Suprapubic skin (tissue), 4 donors: ENCODE measurements at places on chromosomes 4 and X. TPM values are rescaled to one million over a fixed set of nuclear protein-coding genes. Genes with fewer than 3 reads are reported as not detected.

Gene MAGEB10
- total RNA-seq, result not detected

- no peak for DNase-seq
These were observed 12.9 kb upstream of the ADH4 start for GRCh38 chr4:99156992-99157391.

DNA sequence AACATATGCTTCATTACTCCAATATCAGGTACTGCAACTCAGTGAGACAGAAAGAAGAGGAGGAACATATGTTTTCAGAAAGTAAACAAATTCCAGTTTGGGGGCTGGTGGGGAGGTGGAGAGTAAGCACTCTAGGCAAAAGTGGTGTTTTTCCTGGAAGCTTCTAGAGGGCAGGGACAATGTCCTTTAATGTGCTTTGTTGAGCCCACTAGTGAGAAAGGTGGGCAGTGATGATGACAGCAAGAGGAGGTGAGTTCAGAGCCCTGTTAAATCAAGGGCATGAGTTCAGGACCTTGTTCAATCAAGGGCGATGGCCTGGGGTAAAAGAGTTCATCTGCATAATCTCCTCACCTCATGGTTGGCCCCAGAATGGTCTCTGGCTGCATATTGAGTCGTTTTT, 38.4 kb downstream of the GPC3 start:
- DNase-seq, result no peak

Gene ARR3
- not detected for total RNA-seq

Gene F8A1
- total RNA-seq, result 4.7 TPM

DNA sequence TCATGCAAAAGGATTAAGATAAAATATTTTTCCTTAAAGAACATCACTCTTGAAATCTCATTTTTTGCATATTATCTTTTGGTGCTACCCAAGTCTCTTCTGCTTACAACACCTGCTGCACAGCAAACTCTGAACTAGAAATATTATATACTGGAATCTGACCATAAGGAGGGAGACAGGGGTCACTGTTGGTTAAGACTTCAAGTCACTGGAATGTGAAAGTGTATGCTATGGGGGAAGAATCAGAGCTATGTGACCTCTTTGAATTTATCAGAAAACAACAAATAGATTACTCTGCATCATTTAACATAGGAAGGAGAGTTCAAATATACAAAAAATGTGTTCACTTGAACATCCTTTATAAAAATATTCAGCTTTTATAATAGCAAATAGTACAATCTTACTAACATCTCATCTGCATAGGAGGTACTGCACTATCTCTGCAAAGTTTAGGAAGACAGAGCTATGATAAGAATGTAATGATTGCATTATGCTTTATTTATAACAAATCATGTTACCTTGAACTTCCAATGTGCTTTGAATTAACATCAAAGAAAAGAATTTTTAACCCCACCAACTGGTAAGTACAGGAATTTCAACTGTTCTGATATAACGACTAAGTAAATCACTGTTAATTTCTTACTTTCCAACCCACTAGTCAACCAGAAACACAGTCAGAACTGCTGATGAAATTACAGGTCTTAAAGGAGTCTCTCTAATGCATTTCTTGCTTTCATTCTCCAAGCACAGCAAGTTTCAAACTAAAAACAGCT, 69.8 kb downstream of the ZNF827 start:
- no peak for DNase-seq

Gene HPGD
- total RNA-seq, result 143 TPM

DNA sequence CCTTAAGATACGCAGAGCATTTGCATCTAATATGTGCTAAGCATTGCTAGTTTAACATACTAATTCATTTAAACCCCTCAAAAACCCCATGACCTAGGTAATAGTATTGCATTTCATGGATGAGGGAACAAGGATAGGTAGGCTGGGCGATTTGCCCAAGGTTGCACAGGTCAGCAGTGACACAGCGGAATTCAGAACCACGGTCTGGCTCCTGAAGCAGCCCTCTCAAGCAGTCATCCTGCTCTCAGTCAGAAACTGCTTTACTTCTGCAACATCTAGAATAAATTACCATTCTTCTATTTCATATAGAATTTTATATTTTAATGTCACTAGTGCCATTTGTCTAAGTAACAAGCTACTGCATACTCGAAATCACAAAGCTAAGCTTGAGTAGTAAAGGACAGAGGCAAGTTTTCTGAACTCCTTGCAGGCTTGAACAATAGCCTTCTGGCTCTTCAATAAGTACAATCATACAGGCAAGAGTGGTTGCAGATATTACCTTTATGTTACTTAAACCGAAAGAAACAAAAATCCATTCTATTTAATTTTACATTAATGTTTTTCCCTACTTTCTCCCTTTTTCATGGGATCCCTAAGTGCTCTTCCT, 555 bp upstream of the SPP1 start:
- no peak for DNase-seq

- no peak for DNase-seq
These were observed 153.3 kb downstream of the IL15 start for GRCh38 chr4:141789716-141790115.

GRCh38 chr4:5958199-5958735, 60.0 kb downstream of the C4orf50 start:
- no peak for DNase-seq

DNA sequence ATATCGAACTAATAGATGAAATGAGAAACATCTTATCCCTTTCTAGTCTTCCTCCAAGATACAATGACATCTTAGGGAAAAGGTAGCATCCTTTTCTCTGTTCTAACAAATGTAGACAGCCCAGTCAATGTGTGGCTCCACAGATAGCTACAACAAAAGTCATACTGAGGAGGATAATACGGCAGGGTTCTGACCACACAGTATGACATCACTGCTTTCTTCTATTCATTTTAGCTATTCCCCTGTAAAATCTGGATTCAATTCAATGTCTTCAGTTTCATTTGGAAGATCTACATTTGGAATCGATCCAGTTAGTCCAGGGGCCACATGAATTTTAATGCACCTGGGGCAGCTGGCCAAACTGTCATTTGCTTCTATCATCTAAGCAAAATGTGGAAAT, 51.4 kb downstream of the ENOX2 start:
- DNase-seq, result no peak

DNA sequence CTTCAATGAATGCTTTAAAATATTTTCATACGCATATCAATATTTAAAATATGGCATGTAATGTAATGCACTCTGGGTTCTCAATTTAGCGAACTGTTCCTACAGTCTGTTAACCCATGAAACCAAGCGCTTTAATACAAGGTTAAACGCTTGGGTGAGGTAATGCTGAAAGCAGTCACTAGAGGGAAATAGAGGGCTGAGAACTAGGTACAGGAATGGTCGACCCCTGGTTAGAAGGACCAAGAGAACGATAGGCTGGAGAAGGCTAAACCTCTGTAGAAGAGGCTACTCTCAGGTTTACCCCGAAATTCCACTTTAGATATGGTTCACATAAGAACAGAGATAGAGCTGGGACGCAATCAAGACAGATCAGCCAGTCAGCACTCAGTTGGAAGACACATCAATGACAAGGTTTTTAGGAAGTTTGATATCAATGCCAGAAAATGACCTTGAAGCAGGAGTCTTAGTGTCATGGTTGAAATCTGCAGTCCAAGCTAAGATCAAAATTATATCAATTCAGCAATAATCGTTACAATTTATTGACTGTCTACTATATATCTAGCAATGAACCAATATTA, 26.9 kb downstream of the ARSJ start:
- DNase-seq, result no peak

Gene GUF1
- total RNA-seq, result 13.8 TPM

Gene GAGE13
- total RNA-seq, result not detected
